SIG-M5 (cell line): ENCODE measurements at places on chromosomes 11 and 22.

- no peak for DNase-seq
Measured at GRCh38 chr11:97786961-97787360, 1233.8 kb upstream of the CNTN5 start.

DNA sequence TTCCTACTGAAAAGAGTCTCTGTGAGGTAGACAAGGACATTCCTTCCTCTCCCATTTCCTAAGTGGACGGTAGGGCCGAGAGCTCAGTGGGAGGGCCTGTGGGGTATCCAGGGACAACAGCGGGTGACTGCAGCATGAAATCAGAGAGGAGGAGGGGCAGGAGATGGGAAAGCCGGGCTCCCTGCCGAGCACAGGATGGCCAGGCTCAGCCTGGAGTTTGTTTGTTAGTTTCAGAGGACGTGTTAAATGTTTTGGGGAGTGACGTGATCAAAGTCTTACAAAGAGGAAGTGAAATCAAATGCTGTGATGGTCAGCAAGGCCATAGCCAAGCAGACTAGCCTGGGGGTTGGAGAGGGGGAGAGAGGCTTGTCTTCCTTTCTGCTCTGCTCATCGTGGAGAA lies 152.7 kb downstream of the ADAMTS15 start:
- no peak for DNase-seq

DNA sequence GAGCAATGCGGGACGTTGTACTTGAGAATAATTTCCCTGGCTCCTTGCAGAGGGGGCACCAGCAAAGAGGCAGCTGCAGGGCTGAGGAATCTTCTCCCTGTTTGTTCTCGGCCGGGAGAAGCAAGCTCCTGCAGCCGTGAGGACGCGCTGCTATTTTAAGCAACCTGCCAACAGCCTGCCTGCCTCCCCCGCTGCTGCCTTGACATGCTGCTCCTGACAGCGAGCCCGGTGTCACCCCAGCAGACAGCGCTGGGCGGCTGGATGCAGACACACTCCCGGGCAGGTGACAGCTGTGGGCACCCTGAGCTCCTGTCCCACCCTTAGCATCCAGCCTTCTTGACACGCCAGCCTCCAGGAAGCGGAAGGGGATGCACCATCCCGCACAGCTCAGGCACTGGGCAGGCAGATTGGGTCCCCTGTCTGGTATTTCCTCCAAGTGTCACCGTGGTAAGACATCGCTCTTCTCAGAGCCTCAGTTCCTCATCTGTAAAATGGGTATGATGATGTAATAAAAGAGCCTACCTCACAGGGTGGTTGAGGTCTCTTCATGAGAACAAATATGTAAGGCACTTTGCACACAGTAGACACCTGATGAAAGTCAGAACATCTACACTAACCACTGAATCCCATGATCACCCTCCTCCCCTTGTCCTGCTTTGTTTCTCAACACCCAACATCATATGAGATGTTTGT lies 530.6 kb downstream of the MN1 start:
- no peak for DNase-seq

DNA sequence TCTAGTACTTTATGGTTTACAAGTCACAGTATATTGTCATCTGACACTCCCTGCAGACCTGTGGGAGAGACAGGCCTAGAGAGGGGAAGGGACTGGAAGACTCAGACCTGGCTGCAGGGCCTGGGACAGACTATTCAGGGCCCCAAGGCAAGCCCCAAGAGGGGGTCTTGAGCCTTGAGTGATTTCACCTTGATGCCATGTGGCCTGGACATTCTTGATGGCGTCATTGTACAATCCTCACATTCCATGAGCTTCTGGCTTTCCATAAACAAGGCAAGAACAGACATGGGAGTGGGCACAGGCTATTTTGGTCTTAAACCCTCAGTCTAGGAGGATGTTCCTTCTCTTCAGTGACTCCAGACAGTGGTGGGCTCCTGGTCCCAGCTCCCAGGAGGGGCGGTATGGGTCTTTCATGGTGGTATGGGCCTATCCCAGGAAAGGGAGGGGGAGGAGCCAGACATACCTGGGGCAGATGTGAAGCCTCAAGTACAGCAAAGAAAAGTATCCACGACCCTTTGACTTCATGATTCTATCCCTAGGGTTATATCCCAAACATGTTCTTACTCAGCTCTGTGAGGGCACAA lies 1.8 kb upstream of the TBC1D10A start:
- no peak for DNase-seq

DNA sequence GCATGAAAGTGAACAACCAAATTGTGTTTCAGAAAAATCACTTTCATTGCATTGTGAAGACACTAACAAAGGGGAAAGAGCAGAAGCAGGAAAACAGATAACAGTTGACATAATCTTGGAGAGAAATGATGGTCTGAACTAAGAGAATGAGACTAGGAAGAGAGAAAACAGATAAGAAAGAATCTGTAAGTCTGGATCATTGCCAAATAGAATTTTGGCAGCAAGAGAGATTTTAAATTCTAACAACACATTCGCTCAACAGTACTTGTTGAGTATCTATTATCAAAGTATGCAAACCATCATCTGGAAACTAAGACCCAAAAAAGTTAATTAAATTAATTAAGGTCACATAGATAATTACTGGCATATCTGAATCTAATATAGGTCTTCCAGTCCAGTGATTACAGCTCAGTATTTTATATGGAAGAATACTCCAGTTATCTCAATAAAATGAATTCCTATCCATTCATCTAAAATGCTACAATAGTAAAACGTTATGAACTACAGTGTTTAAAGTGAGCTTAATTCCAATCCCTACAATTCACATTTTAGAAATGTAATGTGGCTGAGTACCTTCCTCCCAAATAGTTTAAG lies 166.7 kb upstream of the FAT3 start:
- no peak for DNase-seq
